Mucosa of gallbladder (tissue), 1 donor: ENCODE measurements at places on chromosomes 11 and 22. TPM values are rescaled to one million over a fixed set of nuclear protein-coding genes. Genes with fewer than 3 reads are reported as not detected.

Gene NLRP14
- total RNA-seq = 0.06 TPM

Gene LIF
- total RNA-seq = 17.8 TPM

DNA sequence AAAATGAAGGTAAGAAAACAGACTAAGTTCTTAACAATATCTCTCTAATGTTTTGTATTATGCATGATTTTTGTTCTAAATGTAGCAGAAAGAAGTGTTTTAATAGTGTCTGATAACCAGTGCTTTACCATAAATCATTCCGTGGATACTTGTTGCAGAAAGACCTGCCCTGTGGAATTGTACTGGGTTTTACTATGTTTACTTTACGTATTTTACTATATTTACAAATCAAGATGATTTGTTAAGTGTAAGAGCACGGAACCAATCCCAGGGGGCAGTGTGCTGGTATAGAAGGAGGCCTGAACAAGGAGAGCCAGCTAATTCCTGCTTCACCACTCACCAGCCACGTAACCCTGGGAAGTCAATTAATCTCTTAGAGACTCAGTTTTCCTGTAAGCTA, 1.4 kb downstream of the HTR3B start:
- no peak for DNase-seq

- peak; percentile 31 for DNase-seq
These were observed 1682.4 kb downstream of the LRRC4C start for GRCh38 chr11:39777035-39777434.

DNA sequence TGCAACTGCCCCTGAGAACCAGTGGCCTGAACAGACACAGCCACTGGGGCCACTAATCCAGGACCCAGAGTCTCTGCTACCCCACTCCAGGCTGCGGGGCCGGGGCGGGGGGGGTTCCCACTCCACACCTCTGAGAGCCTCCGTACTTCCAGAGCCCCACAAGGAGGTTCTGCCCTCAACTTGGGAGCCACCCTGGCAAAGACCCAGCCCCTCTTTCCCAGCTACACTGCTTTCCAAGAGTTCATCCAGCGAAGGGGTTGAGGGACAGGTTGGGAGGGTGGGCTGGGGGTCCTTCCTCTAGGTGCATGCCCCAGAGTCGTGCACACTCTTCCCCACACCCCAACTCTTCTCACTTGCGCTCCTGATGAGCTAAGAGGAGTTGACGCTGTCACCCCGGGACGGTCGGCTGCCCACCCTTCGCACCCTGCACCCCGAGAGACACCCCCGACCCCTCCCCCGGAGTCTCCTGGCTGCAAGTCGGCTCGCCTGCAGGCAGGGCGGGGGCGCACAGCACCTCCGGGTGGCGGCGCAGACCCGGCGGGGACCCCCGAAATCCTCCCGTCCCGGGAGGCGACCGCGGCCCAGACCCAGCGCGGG, 531 bp downstream of the RAB3IL1 start:
- no peak for DNase-seq

GRCh38 chr11:89275966-89276365, 98.3 kb downstream of the TYR start:
- no peak for DNase-seq

DNA sequence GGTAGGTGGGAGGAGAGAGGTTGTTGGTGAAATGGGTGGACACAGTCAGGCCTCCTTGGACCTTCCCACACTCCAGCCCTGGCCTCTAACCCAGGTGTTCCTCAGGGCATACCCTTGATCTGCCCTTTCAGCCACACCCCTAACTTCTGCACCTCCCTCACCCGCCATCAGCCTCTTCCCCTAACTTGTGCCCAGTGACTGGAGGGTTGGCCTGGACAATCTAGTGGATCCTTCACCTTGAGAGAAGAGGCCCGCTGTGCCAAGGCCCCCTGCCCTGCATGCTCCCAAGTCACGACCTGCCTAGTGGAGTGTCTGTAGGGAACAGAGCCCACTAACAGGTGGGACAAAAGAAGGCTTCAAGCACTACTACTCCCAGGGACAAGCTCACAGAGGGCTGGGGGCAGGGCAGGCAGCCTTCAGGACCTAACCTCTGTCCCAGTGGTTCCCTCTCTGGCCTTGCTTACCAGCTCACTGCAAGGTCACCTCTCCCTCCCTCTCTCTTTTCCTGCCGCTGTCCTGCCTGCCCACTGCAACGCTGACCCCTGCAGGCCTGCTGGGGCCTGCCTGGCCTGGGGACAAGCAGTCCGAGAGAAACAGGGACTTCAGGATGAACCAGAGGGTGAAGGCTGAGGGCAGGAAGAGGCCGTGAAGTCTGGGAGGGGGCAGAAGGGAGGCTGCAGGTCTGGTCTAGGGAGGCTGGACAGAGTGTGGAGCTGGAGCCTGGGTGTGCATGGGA, 3.3 kb downstream of the SYT7 start:
- DNase-seq = no peak

GRCh38 chr22:43658823-43659222, 153.3 kb downstream of the EFCAB6 start:
- no peak for DNase-seq

DNA sequence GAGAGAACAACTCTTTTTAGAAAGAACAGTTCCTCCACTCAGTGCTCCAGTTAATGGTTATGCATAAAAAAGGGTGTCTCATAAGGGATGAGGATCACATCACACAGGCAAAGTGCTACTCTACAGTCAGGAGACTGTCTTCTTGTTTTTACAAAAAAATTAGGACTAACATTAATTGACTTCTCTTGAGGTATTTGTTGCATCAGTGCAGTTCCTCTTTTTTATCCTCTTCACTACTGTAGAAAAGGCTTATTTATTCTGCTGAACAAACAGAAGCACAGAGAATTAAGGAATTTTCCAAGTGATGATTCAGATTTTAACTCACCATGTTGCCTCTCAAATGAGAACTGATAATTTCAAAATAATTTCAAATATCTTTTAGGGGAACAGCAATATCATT, 1.9 kb downstream of the MMP8 start:
- no peak for DNase-seq

GRCh38 chr11:129593098-129593497, 217.4 kb downstream of the BARX2 start:
- DNase-seq = no peak

DNA sequence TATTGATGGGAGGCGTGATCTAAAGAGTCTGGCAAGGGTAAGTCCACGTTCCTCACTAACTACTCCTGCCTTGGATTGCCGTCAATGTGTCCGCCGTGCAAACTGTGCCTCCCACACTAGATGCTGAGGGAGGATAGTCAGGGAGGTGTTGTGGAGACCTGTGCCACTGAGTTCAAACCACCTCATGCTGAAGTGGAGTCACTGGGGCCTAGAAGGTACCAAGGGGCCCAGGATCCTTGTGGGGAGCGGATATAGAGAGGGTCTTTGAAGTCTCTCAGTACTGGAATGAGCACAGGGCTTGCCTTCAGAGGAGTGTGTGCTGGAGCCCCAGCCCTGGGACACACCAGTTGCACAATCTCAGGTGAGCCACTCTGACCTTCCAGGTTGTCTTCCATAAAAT, 27.1 kb upstream of the TMPRSS4 start:
- DNase-seq = no peak

DNA sequence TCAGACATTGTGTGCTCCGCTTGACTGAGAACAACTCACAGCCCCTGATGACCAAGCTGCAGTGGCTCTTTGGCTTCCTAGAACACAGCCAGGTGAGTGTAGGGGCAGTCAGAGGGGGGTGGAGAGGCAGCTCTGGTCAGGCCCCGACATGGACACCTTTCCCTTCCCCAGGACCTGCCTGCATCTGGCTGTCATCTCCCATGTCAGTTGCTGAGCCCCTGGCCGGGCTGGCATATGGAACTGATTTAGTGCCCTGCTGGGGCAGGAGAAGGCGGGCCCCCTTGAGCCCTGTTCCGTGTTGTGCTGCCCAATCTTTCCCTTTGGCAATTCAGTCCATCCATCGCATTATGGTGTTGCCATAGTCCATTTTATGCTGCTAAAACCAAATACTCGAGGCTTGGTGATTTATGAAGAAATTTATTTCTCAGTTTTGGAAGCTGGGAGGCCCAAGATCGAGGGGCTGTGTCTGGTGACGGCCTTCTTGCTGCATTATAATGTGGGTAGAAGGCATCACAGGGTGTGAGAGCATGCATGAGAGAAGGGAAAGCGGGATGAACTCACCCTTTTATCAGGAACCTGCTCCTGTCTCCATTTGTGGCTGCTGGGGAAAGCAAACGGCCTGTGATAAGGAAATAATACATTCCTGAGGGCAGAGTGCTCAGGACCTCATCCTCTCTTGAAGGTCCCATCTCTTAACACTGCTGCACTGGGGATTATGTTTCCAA, 19.0 kb downstream of the USP35 start:
- DNase-seq = no peak

- peak; percentile 91 for DNase-seq
These were observed at the start of gene MAJIN for GRCh38 chr11:64971421-64972233. Gene MAJIN (minus strand): TSS chr11:64972108. CDS start chr11:64959405, 12,703 bp downstream.

- DNase-seq = no peak
These were observed 291.6 kb downstream of the BUD13 start for GRCh38 chr11:116481126-116481675.

DNA sequence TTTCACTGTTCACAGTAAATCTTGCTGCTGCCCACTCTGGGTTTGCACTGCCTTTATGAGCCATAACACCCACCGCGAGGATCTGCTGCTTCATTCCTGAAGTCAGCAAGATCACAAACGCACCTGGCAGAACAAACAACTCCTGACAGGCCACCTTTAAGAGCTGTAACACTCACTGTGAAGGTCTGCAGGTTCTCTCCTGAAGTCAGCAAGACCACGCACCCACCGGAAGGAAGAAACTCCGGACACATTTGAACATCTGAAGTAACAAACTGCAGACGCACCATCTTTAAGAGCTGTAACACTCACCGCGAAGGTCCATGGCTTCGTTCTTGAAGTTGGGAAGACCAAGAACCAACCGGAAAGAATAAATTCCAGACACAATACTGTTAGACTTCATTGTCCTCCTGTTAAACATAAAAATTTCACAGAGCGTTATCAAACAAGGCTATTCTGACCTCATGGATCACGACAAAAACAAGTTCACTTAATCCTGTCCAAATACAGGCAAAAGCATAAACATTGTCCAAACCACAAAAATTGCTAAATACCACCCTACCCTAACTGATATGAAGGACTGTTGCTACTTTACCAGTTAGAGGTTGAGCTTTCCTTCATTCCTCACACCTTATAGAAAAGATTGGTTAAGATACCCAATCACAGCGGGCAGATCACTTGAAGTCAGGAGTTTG, 3.0 kb upstream of the CCDC117 start:
- DNase-seq = no peak

DNA sequence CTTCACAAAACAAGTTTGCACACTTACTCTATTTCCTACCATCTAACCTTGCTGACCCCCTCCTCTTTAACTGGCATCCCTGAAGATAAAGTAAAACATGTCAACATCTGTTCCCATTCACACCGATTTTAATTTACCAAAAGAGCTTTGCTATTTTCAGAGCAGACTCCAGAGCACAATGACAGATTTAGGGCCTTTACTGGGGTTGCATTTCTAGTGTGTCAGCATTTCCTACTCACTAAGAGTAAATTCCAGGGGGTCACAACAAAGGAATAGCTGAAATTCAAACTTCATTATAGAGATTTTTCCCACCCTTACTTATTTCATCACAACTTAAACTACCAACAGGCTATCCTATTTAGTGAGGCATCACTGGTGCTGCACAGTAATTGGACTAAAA, 60.8 kb downstream of the SOX6 start:
- DNase-seq = no peak

GRCh38 chr11:19772480-19772879, 59.8 kb downstream of the NAV2 start:
- no peak for DNase-seq

DNA sequence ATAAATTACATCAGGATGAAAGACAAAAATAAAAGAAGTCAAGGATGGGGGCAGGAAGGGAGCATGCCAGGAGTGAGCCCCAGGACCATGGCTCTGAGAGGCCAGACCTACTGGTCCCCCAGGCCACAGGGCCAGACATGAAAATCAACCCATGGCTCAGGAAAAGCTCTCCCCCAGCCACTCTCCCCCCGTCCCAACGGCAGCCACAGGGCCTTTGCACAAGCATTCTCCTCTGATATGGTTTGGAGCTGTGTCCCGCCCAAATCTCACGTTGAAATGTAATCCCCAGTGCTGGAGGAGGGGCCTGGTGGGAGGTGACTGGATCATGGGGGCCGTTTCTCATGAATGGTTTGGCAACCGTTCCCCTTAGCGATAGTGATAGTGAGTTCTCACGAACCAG, 80.8 kb upstream of the ANO1 start:
- DNase-seq = no peak

- DNase-seq = peak; percentile 23
These were observed 355.7 kb downstream of the MN1 start for GRCh38 chr22:27445881-27446280.

GRCh38 chr11:27462543-27462942, 10.0 kb downstream of the LGR4 start:
- DNase-seq = no peak

DNA sequence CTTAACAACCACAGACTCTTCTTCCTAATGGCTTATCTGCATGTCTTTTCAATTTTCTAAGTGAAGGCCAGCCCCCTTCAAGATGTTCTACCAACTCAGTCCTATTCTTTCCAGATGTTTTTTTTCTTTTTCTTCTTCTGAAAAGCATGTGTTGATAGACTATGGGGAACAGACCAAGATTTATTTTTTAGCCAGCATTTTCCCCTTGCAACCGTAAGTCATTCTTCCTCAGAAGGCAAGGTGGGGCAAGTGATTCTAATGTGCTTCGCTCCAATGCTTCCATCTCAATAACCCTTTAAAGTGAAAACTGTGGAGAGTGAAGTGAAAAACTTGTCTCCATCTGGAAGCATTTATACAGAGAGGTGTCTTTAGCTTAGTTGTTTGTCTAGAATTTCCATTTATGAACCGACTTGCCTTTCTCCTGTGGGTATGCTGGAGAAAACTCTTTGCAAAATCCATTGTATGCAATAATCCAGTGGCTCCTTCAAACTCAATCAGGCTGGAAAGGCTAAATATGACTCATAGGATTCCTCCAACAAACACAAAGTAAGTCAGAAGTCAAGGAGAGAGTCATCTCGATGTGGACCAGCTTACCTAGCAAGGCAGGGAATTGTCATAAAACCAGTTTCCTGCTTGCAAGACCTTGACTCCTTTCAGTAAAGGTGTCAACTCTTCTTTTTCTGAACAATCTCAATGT, 83.7 kb downstream of the MAML2 start:
- DNase-seq = no peak

DNA sequence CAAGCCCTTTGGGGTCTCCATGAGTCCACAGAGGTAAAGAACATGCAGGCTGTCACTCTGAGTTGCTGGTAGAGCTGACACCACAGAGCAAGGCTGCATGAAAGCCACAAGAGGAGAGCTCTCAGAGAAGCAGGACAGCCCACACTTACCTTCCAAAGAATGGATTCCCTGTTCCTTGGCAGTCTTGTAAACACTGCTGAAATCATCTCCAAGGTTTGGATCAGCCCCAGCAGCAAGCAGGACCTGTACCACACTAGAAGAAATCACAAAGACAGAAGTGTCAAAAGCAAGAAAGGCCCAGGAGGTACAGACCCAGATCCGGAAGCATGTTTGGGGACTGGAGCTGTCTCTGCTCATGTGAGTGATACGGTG, 54.2 kb downstream of the CLPB start:
- DNase-seq = no peak

DNA sequence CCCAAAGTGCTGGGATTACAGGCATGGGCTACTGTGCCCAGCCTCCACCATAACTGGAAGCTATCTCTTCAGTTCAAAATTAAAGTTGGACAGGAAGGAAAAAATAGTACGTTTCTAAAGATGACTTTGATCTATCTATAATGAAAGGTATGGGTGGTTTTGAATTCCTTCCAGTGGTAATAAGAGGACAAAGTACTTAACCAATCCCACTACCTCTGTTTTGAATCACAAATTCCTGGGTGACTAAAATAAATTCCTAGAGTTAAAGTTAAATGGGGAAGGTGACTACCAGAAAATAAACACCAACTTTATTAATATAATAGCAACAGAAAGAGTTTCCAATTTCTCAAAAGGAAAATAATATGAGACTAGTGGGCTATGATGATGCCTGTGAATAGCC, 9.1 kb downstream of the PHF5A start:
- no peak for DNase-seq
